Motor neuron (in vitro differentiated cells): ENCODE measurements at places on chromosomes 1 and 21. TPM values are rescaled to one million over a fixed set of nuclear protein-coding genes. Genes with fewer than 3 reads are reported as not detected.

The RGSL1 gene
- 0.32 and 0.41 TPM in 2 replicates for total RNA-seq

The KRTAP13-3 gene
- total RNA-seq, result not detected in 2 replicates

The PIGR gene
- total RNA-seq, result 0.10 TPM in 1 of 2 replicates, not detected in the other

The OR2L8 gene
- total RNA-seq, result not detected in 2 replicates

The SMIM1 gene
- 2.0 and 3.8 TPM in 2 replicates for total RNA-seq

The SPRR2B gene
- total RNA-seq, result 0.69 TPM in 1 of 2 replicates, not detected in the other

The CIART gene
- total RNA-seq, result 7.6 and 9.2 TPM in 2 replicates
